Suppressor macrophage (primary cell): ENCODE measurements at places on chromosomes 1 and 21.

DNA sequence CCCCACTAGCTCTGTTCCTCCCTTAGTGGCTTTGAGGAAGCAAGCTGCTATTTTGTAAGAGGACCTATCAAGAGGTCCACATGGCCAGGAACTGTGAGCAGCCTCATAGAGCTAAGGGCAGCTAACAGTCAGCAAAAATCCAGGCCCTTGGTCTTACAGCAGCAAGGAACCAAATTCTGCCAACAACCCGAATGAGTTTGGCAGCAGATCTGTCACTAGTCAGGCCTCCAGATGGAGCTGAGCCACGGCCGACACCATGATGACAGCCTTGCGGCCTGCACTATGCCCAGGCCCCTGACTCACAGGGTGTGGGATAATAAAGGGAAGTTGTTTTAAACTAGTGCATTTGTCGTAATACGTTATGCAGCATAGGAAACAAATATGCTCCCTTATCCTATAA is 28.0 kb upstream of the H3-3A start:
- DNase-seq = peak; percentile 98

- DNase-seq = no peak
Measured at GRCh38 chr1:28933277-28933676, 18.9 kb downstream of the EPB41 start.

DNA sequence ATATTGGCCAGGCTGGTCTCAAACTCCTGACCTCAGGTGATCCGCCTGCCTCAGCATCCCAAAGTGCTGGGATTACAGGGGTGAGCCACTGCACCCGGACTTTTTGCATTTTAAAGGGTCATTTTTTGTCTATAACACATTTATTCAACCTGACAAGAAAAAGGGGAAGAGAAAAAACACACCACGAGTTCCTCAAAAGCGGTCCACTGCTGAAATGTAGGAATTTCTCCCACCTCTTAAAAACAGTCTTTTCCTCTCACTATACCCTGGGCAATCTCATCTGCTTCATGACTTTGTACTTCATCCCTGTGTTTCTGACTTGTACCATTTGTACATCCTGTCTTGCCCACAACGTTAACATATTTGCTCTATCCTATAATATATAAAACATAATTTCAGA is 413.3 kb upstream of the PTBP2 start:
- peak; percentile 27 for DNase-seq

GRCh38 chr1:224054012-224054411 is 59.9 kb upstream of the FBXO28 start:
- DNase-seq = no peak

DNA sequence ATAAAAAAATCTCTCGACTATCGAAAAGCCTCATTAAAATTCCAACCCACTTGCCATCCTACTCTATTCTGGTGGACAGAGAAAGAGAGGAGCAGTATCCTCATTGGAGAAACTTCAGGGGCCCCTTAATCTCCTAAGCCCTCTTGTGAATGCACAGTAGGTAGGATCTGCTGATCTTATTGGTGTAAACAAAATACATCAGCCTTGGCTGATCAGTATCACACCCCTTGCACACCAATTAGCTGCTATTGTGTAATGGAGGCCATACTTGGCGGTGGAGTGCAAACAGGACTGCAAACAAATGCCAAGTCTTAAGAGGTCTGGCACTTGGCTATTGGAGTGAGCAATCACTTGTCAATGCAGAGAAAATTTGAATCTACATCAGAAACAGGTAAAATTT is 15.7 kb downstream of the VCAM1 start:
- DNase-seq = no peak

DNA sequence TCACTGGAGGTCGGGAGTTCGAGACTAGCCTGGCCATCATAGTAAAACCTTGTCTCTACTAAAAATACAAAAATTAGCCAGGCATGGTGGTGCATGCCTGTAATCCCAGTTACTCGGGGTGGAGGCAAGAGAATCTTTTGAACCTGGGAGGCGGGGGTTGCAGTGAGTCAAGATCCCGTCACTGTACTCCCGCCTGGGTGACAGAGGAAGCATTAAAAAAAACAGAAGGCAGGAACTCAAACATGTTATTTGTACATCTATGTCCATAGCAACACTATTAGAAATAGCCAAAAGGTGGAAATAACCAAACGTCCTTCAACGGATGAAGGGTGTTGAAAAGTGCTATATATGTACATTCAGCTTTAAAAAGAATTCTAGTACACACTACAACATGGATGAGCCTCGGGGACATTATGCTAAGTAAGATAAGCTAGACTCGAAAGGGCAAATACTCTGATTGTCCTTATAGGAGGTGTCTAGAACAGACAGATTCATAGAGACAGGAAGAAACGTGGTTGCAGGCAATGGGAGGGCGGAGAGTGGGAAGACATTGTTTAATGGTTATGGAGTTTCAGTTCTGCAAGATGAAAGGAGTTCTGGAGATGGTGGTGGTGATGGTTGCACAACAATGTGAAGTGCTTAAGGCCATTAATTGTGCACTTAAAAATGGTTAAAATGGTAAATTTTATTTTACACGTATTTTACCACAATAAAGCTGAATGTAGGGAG is 19.2 kb downstream of the NLRP3 start:
- DNase-seq = peak; percentile 83

GRCh38 chr1:40653851-40654537 is 11.5 kb downstream of the RIMS3 start:
- no peak for DNase-seq

GRCh38 chr1:206600527-206600926 is 11.7 kb downstream of the EIF2D start:
- no peak for DNase-seq

- no peak for DNase-seq
Measured at GRCh38 chr1:198295225-198295624, 138.4 kb downstream of the NEK7 start.

- no peak for DNase-seq
Measured at GRCh38 chr21:28590676-28591075, 402.0 kb downstream of the LTN1 start.
